ENCODE measurements at places on chromosomes 11 and 22.

DNA sequence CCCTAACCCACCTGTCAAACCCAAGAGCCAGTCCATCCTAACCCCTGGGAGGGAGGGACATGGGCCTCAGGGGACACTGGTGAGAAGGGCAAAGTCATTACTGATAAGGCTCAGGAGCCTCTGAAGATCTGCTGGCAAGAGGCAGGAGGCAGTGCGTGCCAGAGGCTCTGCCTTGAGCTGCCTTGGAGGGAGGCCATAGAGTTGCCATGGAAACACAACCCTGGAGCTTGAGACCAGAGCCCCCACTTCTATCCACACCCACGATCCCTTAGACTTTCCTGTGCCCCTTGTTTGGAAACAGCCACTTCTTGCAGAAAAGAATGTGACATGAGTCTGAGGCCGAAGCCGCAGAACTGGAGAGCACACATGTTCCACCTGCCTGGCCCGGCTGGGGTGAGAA, 89.7 kb upstream of the CSNK2A3 start:
- DNase-seq, result no peak

- no peak for DNase-seq
Measured at GRCh38 chr11:19919050-19919561, 206.5 kb downstream of the NAV2 start.

- DNase-seq, result no peak
Measured at GRCh38 chr22:31537019-31537535, 40.7 kb downstream of the SFI1 start.

- DNase-seq, result peak; percentile 30
Measured at GRCh38 chr11:130672911-130673310, 224.5 kb downstream of the ADAMTS15 start.

GRCh38 chr11:120431633-120432032, 79.9 kb upstream of the GRIK4 start:
- DNase-seq, result no peak

DNA sequence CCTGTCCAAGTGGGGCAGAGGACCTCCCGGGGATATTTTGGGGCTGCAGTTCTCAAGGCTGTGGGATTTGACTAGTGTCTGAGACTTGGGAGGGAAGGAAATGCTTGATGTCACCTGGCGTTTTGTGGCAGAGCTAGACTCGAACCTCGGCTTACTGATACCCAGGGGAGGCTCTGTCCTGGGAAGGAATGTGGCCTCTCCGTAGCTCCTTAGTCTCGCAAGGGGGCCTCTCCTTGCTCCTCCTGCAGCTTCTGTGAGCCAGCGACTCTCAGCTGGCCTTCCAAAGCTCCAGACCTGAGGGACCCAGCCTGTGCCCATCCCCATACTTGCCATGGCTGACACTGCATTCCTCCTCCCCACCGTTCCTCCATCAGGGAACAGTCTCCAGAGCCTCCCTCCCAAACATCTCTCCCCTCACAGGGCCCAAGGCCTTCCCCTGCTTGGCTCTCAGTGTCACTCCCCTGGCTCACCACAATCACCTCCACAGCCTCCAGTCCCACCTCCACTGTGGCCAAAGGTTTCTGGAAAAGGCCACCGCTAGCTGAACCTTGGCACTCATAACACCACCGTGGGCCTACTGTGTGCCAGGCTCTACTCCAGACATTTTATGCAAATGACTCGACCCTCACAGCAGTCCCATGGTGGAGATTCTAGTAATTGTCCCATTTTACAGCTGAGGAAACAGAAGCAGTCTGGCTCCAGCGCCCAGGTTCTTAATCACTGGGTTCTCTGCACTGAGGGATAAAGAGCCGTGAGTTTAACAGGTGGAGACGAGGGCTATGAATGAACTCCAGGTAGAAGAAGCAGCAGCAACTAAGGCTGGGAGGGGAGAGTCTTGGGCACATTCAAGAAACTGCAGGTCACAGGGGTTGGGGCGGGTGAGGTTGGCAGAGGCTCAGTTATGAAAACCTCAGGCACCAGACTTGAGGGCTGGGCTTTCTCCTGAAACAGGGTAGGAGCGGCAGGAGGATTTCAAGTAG, 12.1 kb downstream of the P2RY2 start:
- peak; percentile 12 for DNase-seq

DNA sequence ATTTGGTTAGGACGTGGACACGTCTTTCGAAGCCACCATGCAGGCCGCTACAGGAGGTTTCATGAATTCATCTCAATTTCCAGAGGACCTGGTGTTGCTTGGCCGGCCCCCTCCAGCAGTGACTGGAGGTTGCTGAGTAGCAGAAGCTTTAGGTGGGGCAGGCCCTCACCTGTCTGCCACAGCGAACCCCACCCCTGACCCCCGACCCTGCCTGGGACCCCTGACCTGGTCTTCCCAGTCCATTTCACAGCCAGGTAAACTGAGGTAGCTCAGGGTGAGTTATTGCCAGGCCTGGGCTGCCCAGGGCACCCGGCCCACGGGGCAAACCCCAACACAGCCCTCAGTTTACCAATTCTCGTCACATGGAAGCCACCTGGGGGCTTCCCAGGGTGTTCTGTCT, 39.1 kb upstream of the SMIM38 start:
- DNase-seq, result no peak

DNA sequence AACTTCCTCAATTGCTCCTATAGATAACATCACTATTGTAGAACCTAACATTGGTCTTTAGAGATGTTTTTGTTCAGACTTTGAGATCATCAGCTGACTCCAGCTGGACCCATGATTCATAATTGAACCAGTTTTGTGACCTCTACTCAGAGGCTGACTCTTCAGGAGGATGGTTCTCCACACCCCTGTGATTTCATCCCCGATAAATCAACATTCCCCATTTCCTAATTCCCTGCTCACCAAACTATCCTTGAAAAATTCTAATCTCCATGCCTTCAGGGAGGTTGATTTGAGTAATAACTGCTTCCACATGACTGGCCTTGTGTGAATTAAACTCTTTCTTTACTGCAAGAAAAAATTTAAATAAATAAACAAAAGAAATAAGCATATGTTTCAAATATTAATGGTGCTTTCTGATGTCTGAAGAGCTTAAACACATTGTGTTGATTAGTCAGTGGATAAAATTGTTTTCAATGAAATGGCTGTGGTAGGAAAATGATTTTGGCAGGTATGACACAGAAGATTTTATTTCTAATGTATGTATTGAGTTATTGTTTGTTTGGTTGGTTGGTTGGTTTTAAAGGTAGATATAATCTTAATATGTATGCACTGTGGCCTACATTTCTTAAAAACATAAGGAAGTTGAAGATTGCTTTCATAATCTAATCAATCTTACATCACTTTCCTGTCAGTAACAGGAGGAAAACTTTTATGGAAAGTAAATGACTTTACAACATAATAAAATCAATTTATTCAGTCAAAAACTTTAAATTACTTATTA, 427.9 kb upstream of the CCDC179 start:
- DNase-seq, result no peak

GRCh38 chr22:20142711-20143621, 7.9 kb downstream of the CCDC188 start:
- DNase-seq, result no peak

GRCh38 chr11:45477588-45477987, 187.8 kb downstream of the CHST1 start:
- DNase-seq, result no peak

- no peak for DNase-seq
Measured at GRCh38 chr11:35969089-35970042, 25.5 kb downstream of the LDLRAD3 start.

GRCh38 chr22:32672542-32672941, 129.0 kb upstream of the TIMP3 start:
- no peak for DNase-seq

DNA sequence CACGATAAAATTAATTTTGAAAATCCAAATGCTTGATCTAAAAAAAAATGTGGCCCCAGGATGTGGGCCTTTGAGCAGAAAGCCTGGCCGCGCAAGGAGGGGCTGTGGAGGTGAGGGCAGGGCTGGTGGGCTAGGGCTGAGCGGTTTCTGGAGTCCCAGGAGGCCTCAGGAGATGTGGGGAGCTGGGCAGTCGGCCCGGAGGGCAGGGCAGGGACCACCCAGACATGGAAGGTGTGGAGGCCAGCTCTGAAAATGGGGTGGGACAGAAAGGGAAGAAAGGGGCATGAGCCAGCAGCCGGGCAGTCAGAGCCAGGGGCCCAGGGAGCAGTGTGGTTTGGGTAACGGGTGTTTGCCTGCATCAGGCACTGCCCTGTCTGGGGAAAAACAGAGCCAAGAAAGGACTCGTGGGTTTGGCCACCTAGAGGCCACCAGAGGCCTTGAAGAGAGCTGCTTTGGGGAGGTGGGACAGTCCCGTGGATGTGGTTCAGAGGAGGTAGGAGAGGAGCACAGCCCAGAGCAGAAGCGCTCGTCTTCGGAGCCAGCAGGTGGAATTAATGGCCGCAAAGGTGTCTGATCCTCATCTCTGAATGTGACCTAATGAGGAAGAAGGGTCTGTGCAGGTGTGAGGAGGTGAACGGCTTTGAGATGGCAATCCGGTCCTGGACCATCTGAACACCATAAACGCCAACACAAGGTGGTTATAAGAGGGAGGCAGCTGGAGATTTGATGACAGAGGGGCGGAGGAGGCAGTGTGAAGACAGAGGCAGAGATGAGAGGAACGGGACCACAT, 50.2 kb downstream of the IGF2 start:
- no peak for DNase-seq

DNA sequence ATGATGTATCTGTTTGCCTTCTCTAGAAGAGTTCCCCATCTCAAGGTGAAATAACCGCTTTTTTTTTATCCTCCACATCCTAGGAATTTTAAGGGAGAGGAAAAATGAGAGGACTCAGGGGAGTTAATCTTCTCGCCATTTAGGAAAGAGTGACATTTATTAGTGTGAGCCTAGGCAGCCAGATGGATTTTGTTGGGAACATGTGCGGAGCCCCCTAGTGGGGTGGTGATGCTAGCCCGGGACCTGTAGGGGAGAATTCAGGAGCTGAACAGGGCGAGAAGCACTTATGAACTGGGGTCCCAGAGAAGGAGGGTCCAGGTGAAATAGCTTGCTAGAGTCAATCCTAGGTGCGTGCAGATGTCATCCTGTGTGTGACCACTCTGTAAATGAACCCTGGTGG, 10.7 kb downstream of the IL17RA start:
- DNase-seq, result no peak

GRCh38 chr22:50131894-50132293, 38.6 kb upstream of the PANX2 start:
- DNase-seq, result no peak

GRCh38 chr11:34614344-34615104, 6.4 kb upstream of the EHF start:
- no peak for DNase-seq

DNA sequence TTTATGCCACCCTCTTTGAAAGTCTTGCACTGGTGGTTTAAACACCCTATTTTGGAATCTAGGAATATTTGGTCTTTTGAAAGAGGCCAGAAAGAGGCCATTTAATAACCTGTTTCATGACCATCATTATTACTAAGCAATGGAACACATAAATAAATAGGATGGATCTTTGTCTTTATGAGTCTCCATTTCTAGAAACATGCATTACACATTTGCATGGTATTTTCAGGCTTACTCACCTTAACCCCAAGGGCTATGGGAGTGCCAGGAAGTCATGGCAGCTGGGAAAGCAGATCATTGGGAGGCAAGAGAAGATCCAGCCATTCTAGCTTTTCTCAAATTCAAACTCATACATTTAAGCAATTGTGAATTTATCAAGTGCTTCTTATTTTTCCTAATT, 185.8 kb upstream of the POU2AF2 start:
- DNase-seq, result no peak

GRCh38 chr22:30823015-30823370, 128.3 kb downstream of the OSBP2 start:
- DNase-seq, result no peak

GRCh38 chr11:58024601-58025091, 965 bp downstream of the OR9Q1 start:
- DNase-seq, result peak; percentile 75

- no peak for DNase-seq
Measured at GRCh38 chr11:91199866-91200265, 977.0 kb upstream of the CHORDC1 start.

GRCh38 chr11:59479906-59480305, 6.8 kb downstream of the OR4D10 start:
- no peak for DNase-seq

GRCh38 chr11:125429174-125429707, 66.8 kb downstream of the FEZ1 start:
- peak; percentile 71 for DNase-seq

- DNase-seq, result no peak
Measured at GRCh38 chr22:35604621-35605368, 12.3 kb downstream of the MB start.

DNA sequence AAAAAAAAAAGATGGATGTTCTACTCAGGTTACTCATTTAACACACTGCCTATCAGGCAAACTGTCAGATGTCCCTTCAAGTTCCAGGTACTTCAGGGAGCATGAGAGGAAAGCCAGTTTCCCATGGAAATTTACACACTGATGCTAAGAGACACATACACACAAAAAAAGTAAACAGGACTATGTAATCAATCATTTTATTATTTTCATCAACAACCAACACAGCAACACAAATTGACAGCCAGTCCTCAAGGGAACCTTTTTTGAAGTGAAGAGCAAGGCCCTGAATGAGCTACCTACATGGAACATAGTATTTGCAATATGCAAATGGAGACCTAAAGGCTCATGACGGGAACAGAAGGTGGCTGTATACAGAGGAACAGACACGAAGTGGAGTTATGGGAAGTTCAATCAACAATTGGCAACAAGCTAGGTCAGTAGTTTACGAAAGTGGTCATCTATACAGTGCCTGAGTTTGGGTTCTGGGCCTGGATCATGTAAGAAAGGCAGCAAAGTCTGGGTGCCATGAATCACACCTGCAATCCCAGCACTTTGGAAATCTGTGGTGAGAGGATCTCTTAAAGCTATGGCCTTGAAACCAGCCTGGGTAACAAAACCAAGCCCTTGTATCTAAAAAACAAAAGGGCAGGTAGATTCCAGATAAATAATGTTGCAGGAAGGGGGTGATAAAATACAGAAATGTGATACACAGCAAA, 12.6 kb upstream of the WDR74 start:
- DNase-seq, result no peak

DNA sequence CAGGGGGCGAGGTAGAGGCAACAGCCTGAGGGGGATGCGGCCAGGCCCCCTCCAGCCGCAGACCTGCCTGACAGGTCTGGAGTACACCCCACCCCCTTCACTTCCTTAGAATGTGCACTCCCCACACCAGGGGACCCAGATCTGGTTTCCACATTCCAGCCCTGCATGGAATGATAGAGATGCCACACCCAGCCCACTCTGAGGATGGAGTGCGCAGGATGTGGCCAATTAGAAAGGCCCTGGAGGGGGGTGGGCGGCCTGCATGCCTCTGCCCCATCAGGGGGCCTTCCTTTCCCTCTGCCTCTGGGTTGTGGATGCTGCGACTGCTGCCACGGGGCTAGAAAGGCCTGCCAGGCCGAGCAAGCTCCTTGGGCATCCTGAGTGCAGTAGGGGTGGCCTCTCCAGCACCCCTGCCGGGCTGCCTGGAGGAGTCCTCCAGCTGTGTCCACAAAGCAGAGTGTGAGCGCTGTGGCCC, 28.2 kb upstream of the MGAT3 start:
- DNase-seq, result no peak

- DNase-seq, result peak; percentile 46
Measured at GRCh38 chr22:32920032-32920628, 118.6 kb downstream of the TIMP3 start.

Measured in femur (tissue), 1 donor.